ENCODE measurements at places on chromosomes 3 and 15.

DNA sequence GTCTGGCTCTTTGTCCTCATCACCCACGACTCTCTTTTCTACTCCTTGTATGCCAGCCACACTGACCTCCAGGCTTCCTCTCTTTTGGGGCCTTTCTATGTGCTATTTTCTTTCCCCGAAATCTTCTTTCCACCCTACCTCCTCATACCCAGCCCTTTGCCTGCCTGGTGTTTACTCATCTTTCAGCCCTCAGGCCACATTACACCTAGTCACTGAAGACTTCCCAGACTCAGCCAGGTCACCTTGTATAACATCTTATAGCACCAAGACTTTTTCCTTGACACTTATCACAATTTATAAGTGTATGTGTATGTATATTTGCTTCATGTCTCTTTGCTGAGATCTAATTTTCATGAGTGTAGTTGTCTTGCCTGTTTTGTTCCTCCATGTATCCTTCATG lies 396.4 kb downstream of the NLGN1 start:
- no peak for DNase-seq

DNA sequence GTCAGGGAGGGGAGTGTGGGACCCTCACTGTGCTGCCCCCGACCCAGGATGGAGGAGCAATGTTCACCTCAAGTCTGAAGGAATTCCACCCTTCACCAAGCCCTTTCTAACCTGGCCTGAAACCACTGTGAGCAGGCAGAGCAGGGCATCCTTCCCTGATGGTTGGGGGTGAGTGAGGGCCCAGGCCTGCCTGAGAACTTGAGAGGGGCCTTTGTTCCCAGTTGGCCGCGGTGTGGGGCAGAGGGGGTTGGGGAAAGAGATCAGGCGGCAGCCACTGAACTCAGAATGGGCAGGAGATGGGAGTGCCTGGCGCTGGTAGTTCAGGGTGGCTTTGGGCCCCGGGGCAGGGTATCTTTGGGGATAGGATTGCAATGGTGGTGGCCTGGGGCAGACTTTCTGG lies 103.5 kb upstream of the RPL32 start:
- no peak for DNase-seq

DNA sequence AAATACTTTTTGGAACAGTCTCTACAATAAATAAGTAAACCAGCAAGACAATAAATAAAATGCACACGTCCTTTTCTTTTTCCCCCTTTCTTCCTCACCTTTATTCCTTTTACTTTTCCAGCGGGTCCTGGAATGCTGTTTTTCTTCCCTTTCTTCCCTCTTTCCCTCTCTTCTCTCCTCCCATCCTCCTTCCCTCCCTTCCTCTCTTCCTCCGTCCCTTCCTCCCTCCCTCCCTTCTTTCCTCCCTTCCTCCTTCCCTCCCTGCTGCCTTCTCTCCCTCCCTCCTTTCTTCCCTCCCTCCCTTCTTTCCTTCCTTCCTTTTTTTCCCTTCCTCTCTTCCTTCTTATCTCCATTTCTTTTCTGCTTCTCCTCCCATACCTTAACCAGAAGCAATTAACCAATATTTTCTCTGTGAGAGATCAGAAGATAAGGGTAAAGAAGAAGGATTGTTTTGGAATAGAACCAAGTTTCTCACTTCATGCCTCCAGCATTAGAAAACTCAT lies 3.3 kb upstream of the IL17RE start:
- DNase-seq = no peak

GRCh38 chr3:32989171-32989570 lies 37.7 kb downstream of the CCR4 start:
- DNase-seq = peak; percentile 40

DNA sequence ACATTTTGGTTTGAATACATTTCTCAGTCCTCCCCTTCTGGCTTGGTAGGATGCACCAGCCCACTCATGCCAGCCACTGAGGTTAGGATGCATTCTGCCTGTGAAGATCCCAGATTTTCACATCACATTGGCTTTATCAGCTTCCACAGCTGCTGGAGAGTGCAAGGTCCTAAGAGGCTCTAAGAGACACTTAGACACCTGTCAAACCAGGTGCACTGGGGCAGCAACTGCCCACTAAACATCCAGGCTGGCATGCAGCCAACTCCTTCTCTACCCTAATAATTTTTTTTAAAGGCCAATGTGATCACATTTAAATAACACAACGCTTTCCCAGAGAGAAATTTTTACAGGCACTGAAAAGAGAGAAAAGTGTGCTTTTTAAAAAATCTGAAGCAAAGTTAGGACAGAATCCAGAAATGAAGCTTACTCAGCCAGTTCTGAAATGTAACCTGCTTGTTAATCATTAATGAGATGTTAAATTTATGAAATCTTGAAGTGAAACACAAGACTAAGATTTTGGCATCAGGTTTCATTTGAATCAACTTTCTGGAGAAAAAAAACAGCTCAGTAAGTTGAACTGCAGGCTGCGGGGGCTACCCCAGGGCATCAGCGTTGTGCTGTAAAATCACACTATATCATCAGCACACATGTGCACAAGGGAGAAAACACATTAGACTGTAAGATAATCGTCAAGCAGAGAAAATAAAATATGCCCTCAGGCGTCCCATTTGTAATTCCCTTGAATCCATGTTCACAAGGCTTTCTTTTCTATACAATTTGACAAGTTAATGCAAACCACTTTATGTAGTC lies 312.9 kb downstream of the ZBBX start:
- no peak for DNase-seq
